ENCODE measurements at places on chromosomes 4 and X.

DNA sequence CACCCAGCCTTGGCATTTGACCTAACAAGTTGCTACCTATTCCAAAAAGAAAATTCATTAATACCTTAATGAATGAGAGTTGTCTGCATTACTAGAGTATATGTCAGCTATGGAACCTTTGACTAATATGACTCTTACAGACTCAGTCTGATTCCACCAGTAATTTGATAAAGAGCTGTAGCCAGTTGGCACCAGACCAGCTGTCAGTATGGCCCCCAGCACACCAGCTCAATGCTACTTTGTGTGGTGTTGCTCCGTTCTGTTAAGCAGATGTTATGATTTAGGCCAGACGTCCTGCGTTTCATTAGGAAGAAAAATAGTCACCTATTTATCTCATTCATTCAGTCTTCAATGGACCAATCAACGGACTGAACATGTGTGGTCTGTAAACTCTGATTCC lies 215.5 kb downstream of the TLL1 start:
- DNase-seq, result no peak

DNA sequence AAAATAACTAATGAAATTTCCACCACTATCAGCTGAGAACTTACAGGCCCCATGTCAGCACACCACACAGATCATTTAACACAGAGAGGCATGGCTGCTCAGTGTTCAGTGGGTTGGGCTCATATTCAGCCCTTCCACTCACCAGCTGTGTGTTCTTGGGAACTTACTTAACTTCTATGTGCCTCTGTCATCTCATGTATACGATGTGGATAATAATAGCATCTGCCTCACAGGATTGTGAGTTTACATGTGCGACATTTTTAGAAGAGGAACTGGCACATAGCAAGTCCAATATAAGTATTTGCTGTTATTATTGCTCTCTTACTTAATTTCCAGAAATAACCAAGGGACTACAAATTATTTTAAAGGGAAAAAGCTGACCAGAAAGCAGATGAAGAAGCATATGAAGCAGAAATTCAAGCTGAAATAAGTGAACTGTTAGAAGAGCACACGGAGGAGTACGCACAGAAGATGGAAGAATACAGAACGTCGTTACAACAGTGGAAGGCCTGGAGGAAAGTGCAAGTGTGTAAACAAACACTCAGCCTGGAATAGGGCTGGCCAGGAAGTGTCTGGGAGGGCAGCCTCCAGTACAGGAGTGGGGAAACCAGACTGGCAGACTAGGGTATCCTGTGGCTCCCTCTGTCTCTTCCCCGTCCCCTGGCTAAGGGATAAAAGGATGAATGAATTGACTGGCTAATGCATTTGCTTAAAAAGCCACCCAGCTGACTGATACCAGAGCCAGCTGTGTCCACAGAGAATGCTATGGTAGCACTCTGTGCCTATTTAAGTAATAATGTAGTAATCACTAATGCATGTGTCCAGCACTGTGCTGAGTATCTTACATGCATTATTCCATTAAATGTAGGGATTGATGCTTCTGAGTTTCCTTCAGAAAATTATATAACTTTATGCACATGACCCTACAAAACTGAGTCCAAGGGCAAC lies 67.1 kb downstream of the CC2D2A start:
- DNase-seq, result no peak

- no peak for DNase-seq
Observed at GRCh38 chrX:29130905-29131304, 543.7 kb downstream of the IL1RAPL1 start.

- no peak for DNase-seq
Observed at GRCh38 chrX:633985-634958, 3.7 kb downstream of the SHOX start.

DNA sequence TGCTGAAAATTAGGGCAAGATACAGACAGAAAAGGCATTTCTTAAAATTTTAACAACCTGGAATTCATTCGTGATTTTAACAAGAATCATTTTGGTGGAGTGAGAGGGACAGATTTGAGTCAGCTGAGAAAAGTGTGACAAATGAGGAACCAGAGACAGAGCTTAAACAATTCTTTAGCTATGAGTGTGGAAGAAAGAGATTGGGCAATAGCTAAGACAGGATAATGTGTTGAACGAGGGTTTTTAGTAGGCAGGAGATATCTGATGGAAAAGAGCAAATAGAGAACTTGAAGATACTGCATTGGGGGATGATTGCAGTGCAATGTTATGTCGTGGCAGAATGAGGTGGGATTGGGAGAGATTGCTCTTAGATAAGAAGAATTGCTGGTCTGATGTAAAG lies 164.2 kb upstream of the SPRY1 start:
- DNase-seq, result no peak

- DNase-seq, result no peak
Observed at GRCh38 chr4:26160591-26160990, 160.2 kb upstream of the RBPJ start.

- DNase-seq, result no peak
Observed at GRCh38 chrX:39782276-39782675, 315.5 kb downstream of the BCOR start.

- peak; percentile 77 for DNase-seq
Observed at GRCh38 chr4:118888666-118889311, at the start of gene SYNPO2. Gene SYNPO2 (plus strand): TSS chr4:118888854. CDS start chr4:118889037, 183 bp downstream.

DNA sequence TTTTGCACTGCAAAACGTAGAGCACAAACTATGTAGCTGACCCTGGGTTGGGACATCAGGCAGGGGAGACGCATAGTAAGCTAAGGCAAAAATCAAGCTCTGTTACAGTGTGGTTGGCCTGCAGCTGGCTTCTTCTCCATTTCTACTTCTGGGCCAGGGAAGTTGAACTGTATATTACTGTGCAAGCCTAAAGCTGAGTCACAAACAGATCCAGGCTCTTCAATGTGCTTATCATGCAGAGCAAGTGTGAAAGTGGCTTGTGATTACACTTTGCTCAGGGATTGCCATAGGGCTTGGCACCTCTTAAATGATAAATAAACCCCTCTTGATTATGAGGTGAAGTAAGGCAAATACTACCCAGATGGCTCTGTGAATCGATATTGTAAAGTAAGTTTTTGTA lies 40.5 kb downstream of the CLDN34 start:
- DNase-seq, result peak; percentile 13

GRCh38 chr4:122652379-122652778 lies 31.5 kb upstream of the IL21 start:
- DNase-seq, result peak; percentile 40

- DNase-seq, result no peak
Observed at GRCh38 chrX:30153175-30153880, 62.0 kb upstream of the MAGEB2 start.

- peak; percentile 65 for DNase-seq
Observed at GRCh38 chr4:7043284-7044136, at the start of gene TADA2B. Gene TADA2B (plus strand): TSS chr4:7043372. CDS start chr4:7043580, 208 bp downstream.

DNA sequence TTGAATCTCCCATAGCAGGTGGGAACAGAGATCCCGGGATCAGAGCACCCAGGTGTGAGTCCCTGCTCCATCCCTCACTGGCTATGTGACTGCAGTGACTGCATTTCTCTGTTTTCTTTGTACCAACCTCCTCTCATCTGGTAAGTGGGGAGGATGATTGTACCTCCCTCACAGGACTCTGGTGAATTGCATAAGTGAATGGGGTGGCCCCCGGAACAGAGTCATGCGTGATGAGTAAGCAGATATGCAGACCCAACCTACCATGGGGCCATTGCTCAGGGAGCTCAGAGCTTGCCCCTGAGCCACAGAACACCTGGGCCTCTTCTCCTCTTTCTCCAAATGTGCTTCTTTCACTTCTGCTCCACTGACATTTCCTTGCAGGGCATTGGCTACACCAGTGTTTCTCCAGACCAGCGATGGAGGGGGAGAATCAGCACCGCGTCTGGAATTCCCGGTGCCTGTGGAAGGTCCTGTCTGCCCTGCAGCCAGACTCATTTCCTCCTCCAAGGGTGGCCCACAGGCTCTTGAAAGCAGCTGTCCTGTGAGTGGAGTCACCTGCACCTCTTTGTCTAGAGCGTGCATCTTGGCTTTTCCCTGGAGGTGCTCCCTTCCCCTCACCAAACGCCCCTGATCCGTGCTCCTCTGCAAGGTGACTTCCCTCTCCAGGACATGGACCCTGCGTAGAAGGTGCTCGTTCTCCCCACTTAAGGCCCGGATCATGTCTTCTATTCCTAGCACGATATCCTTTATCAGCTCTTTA lies 30.0 kb downstream of the C4orf50 start:
- DNase-seq, result peak; percentile 66

GRCh38 chr4:74649193-74649592 lies 145.1 kb downstream of the BTC start:
- DNase-seq, result no peak

DNA sequence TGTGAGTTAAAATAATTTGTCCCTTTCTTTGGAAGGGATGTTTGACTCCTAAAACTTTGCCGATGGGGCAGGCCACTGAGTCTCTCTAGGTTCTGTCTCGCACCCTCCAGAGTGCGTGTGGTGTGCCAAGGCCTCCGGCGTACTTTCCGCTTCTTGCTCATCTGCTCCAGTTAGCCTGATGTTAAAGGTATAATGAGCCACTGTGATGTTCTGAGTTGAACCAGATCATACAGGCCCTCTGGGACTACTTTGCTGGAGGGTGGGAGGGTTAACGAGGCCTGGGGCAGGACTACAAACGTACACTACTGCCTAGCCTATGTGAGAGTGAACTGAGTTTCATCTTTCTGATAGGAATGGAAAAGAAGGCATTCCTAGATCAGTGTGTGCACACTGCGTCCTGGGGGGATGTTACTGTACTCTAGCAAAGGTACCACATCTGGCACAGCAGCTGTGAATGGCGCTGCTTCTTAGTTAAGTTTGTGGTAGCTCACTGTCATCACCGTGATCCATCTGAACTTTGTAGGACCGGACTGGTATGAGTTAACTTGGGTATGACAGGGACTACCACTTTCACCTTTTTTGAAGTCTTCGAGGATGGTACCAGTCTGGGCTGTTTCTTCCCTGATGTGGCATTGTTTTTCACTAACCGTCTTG lies 60.2 kb downstream of the RGS12 start:
- no peak for DNase-seq

GRCh38 chr4:44927399-44928380 lies 201.3 kb upstream of the GNPDA2 start:
- DNase-seq, result no peak

GRCh38 chr4:8547108-8547911 lies 32.9 kb upstream of the GPR78 start:
- DNase-seq, result peak; percentile 80

- DNase-seq, result no peak
Observed at GRCh38 chrX:26606971-26607370, 391.0 kb downstream of the MAGEB5 start.

- DNase-seq, result no peak
Observed at GRCh38 chr4:7818399-7818911, 121.2 kb downstream of the AFAP1 start.

- DNase-seq, result no peak
Observed at GRCh38 chr4:86247320-86247719, 112.5 kb downstream of the MAPK10 start.

DNA sequence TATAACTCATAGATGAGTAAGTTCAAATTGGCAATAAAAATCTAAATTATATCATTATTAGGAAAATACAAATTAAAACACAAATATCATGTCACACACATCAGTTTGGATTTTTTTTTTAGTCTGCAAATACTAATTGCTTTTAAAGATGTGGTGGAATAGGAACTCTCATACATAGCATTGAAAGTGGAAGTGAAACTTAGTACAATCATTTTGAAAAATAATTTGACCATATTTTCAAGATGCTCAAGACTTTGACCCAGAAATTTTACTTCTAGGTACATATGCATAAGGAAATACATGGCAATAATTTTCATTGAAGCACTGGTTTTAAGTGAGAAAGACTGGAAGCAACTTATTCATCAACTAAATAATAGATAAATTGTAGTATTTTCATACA lies 147.5 kb upstream of the SMIM31 start:
- DNase-seq, result no peak
